CD4-positive, alpha-beta T cell treated with Interleukin-17A for 1 hour (primary cell): ENCODE measurements at places on chromosomes 1 and 21.

GRCh38 chr1:97577613-97578012 is 343.2 kb downstream of the DPYD start:
- DNase-seq, result no peak

DNA sequence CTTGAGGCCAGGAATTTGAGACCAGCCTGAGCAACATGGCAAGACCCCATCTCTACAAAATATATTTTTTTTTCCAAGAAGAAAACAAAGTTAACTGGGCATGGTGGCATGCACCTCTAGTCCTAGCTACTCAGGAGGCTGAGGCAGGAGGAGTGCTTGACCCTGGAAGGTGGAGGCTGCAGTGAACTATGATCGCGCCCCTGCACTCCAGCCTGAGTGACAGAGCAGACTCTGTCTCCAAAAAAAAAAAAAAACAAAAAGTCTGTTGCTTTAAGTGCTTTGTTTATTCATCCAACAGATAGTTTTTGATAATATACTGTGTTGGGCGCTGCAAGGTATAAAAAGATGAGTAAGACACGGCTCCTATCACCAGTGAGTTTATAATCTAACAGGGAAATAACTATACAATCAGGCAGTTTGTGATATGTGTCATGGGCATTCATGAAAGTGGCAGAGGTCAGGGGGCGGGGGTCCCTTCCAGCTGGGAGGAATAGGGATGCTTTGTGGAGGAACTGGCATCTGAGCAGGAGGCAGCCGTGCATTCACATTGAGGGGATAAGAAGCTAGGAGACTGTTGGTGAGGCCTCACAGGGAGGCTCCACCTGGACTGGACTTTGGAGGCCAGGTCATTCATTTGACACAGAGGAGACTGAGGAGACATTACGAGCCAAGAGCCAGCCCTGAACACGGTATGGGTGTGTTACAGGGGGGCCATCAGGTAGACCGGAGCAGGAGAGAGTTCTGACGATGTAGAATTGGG is 67.3 kb upstream of the ERRFI1 start:
- no peak for DNase-seq

- peak; percentile 70 for DNase-seq
Observed at GRCh38 chr1:12159816-12160215, 7.0 kb upstream of the TNFRSF1B start.

- DNase-seq, result no peak
Observed at GRCh38 chr1:183255073-183255472, 69.0 kb downstream of the LAMC2 start.

DNA sequence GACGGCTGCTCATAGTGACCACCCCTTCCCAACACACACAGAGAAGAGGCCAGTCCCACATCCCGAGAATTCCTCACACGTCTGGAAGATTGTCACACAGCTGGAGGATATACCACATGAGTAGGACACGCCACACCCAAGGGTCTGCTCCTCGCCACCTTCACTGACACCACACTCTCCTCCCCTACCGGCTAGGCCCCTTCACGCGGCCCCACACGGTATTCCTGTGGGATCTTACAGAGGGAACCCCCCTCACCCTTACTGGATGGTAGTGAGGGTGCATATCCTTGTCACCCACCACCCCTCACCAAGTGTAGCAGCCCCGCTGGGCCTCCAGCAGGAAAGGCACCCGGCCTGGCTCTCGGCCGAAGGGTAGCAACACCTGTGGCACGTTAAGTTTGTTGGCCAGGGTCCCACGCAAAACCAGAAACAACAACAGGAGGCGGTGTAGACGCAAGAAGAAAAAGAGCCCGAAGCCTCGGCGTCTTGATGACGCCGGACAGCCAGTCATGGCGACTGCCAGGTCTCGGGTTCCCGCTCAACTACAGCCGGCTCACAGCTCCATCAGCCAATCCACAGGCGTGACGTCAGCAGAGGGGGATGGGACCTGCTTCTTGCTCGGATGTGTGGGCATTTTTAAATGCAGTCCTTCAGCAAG is at the start of gene NUP210L:
NUP210L (minus strand) TSS at position 540 of the 658 bp plus-strand sequence.
- DNase-seq, result no peak

- DNase-seq, result no peak
Observed at GRCh38 chr1:168504064-168504837, 39.5 kb downstream of the XCL2 start.

DNA sequence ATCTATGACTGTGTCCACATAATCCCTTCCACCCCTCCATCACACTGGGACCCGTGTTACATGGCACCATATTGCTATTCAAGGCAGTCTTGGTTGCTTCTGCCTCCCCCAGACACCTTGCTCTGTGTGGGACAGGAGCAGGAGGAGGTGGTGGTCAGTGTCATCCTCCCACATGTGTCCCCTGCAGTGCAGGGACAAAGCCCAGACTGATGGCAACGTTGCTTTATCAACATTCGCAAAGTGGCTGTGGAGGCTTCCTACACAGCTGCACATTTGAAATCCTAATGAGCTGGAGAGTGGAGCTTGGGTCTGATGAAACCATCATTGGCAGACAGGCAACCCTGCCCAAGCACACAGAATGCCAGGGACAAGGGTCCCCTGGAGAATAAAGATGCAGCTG is 26.2 kb downstream of the TRIM67 start:
- DNase-seq, result no peak

- peak; percentile 57 for DNase-seq
Observed at GRCh38 chr1:40532844-40533424, 1.5 kb downstream of the ZNF684 start.

GRCh38 chr21:33325222-33326067 is 675 bp downstream of the IFNAR1 start:
- peak; percentile 85 for DNase-seq

GRCh38 chr1:41158147-41158875 is 83.8 kb downstream of the SCMH1 start:
- no peak for DNase-seq

DNA sequence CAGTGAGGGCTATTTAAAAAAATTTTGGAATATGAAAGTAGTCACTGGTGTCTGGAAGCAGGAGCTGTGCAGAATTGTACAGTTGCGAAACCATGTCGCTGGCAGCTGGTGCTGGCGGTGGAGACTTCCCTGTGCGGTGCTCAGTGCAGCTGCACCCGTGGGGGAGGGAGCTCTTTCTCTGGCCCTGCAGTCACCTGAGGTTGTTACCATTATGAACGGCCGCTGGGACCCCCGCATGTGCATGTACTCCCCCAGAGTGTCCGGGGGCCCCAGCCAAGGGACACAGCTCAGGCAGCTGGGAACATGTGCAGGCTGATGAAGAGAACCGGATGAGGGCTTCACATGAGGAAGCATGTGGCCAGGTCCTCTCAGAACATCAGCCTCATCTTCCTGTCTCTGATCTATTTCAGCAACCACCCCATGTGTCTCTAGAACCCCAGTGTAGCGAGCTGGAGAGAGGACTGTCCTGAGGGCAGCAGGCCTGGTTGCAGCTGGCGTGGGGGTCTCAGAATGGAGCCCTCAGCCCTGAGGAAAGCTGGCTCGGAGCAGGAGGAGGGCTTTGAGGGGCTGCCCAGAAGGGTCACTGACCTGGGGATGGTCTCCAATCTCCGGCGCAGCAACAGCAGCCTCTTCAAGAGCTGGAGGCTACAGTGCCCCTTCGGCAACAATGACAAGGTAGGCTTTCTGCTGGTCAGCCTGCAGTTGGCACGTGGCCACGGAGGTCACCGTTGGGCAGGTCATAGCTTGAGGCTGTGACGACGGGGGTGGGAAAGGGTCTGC is at the start of gene TRPM2:
TRPM2 (plus strand) TSS at position 431 of the 780 bp plus-strand sequence; CDS start at position 511, 80 bp downstream.
- DNase-seq, result peak; percentile 39

DNA sequence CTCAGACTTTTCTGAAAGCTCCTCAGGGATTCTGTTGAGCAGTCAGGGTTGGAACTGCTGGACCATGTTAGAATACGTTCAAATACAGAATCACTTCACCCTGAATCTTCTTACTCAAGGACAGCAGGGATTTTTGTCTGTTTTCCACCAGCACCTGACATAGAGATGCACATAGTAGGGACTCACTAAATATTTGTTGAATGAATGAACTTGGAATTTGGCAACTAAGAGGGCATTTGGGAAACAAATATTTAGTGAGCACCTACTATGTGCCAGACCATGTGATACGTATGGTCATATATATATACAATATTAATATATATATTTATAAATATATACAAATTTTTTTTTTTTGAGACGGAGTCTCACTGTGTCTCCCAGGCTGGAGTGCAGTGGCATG is 4.6 kb upstream of the FBXO42 start:
- DNase-seq, result no peak

DNA sequence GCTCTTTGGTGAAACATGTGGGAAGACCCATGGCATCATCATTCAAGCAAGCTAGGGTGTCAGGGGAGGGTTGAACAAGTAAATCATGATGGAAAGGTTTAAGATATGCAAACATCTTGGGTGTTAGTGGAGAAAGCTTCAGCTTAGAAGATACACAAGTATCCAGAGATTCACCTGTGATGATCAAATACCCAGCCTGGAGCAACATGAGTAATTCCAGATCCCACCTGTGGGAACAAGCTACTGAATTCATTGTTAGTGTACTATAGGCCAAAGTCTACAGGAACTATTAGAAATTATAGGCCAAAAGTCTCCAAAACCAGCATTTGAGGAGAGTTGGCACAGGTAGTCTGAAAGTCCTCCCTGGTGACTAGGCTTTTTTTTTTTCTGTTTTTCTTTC is 499.9 kb downstream of the NUF2 start:
- DNase-seq, result no peak

GRCh38 chr1:228723287-228723686 is 12.0 kb upstream of the RHOU start:
- no peak for DNase-seq

- peak; percentile 74 for DNase-seq
Observed at GRCh38 chr1:10308001-10308400, 90.9 kb upstream of the PGD start.

GRCh38 chr1:75643460-75643859 is 32.5 kb upstream of the SLC44A5 start:
- DNase-seq, result no peak

GRCh38 chr1:113993766-113994165 is 14.5 kb downstream of the OLFML3 start:
- no peak for DNase-seq

- no peak for DNase-seq
Observed at GRCh38 chr21:16837321-16837720, 675.5 kb upstream of the CXADR start.

GRCh38 chr1:111202366-111202706 is 1.9 kb upstream of the DENND2D start:
- no peak for DNase-seq

GRCh38 chr1:92037400-92037799 is 7.6 kb downstream of the EPHX4 start:
- DNase-seq, result no peak
